ENCODE measurements at places on chromosomes 7 and 10.

- no peak for DNase-seq
Observed at GRCh38 chr7:102953406-102953805, 40.6 kb downstream of the LRRC17 start.

GRCh38 chr7:16891874-16892643 is 10.3 kb upstream of the AGR3 start:
- DNase-seq = no peak

DNA sequence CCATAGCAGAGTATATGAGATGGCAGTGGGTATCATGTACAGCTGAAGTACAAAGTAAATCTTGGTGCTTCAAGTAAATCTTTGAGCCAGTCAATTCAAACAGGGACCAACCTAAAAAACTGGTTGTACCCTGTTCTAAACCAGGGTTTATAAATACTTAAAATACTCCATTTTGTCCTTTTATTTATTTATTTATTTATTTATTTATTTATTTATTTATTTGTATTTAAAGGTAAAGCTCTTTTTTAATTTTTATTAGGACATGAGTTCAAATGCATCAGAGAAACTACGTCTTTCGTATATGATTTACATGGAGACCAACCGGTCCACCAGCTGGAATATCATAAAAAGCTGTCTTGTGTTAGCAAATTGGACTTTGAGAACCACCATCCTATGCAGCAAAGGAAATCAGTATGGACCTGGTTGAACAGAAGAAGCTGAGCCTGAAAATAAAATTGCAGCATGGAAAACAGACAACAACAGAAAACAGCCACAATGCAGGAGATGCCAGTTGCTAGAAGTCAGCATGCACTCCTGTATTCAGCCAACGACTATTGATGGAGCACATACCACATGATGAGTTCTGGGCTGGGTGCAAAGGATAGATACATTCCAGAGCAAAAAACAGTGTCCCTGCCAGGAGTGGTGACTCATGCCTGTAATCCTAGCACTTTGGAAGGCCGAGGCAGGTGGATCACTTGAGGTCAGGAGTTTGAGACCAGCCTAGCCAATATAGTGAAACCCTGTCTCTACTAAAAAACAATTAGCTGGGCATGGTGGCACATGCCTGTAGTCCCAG is 60.0 kb downstream of the PLXNA4 start:
- DNase-seq = peak; percentile 85

- DNase-seq = no peak
Observed at GRCh38 chr7:111086532-111086931, 4.4 kb upstream of the LRRN3 start.

- peak; percentile 83 for DNase-seq
Observed at GRCh38 chr7:40918701-40919271, 784.0 kb downstream of the SUGCT start.

DNA sequence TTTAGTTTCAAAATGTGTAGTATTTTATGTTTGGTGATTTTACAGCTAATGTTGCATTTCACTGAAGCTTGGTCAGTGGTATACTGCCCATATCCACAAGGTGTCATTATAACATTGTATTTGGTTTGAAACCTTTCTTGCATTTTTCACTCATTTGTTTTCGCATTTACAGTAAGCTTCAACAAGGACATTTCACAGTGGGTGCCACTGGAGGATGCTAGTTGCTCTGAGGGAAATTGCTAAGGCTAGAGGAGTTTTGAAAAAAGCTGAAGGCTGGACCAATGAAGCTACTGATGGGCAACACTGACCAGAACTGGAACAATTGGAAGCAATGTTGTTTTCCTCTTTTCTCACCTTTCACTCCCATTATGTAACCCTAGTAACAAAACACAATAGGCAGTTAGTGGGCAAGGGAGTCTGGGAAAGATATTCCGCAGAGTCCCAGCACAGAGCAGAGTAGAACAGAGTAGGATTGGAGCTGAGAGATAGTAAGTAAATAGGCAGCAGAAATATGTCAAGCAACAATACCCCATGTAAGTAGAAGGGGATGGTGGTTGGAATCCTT is 23.6 kb upstream of the SRI start:
- peak; percentile 41 for DNase-seq

DNA sequence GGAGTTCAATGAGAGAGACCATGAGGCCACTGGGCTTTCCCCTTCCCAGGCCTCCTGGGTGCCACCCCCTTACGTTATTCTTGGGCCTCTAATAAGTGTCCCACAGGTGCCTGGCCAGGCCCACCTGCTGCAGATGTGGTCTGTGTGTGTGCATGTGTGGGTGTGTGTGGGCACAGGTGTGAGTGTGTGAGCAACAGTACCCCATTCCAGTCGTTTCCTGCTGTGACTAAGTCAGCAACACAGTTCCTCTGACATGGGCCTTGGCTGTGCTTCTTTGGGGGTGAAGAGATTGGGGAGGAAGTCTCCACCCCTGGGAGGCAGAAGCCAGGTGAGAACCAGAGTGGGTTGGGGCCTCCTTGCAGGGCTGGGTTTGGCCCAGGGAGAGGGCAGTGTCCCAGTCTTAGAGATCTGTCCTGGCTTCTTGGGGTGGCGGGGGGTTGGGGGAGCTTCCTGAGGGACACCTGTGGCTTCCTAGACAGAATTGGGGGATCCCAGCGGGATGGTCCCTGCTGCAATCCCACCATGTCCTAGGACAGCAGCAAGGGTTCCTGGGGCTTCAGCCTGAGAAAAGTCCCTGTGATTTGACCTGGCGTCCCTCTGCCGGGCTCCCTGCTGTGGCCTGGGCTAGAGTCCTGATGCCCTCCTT is 4.1 kb upstream of the PILRB start:
- no peak for DNase-seq

GRCh38 chr7:102390697-102391484 is 5.3 kb upstream of the PRKRIP1 start:
- peak; percentile 65 for DNase-seq

- no peak for DNase-seq
Observed at GRCh38 chr10:78628976-78629375, 439.8 kb upstream of the ZMIZ1 start.

DNA sequence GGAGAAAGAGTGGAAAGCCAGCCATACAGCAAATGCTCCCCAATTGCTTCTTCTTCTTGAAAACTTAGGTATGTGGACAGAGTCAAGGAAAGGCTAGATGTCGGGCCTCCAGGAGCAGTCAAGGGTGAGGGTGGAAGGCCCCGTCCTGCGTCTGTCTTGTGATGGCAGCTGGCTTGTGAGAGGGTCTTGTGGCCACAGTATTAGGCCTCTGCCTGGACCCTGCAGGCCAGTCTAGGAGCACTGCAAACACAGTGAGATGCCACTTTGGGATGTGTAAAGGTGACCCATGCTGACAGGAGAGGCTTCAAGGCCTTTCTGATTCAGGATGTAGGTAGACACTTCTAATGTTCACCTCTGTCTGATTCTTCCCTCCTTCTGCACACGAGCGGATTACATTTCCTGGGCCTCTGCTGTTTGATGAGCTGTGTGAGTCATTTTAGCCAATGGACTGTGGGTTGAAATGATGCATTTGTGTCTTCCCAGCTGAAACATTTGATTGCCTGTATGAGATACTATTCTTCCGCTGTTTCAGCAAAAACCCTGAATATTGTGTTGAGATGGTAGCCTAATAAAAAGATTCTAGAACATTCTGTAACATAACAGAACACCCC is 135.4 kb downstream of the EMX2 start:
- DNase-seq = peak; percentile 31

DNA sequence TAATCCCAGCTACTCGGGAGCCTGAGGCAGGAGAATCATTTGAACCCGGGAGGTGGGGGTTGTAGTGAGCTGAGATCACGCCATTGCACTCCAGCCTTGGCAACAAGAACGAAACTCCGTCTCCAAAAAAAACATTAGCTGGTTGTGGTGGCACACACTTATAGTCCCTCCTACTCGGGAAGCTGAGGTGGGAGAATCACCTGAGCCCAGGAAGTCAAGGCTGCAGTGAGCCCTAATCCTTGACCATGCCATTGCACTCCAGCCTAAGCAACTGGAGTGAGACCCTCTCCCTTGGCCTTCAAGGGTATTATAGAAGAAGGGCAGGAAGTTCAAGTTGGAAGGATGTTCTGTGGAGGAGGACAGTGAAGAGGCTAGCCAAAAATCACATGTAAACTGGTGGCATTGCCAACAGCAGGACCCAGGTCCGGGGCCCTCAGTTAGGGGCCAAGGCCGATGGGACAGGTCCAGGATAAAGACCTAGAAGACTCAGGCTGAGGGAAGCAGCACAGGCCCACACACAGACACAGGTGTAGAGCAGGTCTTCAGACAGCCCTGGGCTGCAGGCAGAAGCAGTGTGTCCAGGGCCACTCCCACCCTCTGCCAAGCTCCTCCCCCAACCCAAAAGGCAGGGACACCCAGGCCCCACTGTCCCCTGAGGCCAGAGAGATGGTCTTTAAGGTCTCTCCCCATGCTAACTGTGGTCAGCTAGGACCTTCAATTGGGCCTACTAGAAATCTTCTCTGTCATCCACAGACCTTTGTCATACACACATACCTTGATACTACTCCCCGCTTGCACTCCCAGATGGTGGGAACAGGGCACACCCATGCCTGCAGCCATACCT is 8.4 kb upstream of the SAMD8 start:
- DNase-seq = no peak

DNA sequence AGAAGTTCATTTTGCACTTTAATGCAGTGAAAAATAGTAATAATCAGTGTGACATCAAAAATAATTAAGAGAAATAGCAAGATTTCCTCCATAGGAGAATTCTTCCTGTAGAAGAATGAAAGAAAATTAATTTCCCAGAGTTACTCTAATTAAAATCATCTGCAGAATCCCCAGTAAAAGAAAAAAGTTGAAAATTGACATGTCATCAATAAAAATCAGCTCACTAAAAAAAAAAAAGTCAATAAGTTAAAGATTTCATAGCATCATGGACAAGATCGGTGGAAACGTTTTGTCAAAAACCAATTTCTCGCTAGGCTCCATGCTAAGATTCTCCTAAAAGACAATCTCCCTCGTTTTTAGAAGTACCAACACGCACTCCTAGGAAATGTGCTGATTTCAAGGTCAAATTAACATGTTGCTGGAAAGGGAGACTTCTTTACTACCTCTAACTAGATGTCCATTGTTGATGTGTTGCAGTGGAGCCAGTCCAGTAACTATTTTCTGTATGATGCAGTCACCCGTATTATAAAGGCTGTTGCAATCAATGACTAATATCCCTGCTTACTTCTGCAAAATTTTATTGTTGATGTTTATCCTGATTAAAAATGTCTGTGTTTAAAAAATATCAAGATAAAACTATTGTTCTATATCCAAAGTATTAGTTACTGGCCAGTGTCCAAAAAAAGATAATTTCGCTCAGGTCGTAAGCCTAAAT is 591.9 kb upstream of the MGMT start:
- DNase-seq = peak; percentile 8

- peak; percentile 82 for DNase-seq
Observed at GRCh38 chr7:100827330-100828226, at the start of gene EPHB4. TSS of gene EPHB4 (minus strand) at chr7:100827523. CDS start at chr7:100827030, 493 bp downstream.

DNA sequence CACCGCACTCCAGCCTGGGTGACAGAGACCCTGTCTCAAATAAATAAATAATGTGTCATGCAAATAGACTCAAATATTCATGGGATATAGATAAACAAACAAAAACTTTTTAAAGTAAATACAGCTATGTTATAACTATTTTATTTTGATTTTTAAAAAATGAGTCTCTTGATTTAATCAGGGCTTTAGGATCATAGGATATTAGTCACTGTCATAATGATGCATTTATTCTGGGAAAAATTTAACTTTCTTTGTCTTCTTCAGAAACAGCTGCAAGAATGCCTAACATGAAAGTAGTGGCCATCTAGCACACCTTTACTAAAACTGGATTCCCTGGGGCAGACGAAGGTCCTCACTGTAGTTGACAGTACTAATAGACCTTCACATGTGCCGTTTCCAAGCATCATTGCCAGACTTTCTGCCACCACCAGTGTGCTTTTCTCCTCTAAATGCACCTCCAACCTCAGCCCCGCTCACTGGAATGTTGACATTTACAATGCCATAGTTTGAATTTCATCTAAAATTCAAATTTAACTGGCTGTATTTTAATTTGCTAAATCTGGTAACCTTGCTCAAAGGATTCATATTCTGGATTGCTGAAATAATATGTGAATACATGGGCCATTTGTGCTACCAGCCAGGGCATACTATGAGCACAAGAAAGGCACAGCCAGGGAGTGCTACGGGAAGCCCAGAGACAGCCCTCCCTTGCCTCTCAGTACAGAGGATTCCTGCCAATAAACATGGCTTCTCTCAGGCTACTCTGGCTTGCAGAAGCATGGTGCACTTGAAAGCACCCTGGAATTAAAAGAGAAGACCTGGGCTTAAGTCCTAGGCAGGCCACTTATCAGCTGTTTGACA is 63.4 kb upstream of the ADO start:
- DNase-seq = no peak

GRCh38 chr7:158236400-158236799 is 351.2 kb downstream of the PTPRN2 start:
- DNase-seq = no peak

- DNase-seq = peak; percentile 96
Observed at GRCh38 chr10:89518876-89519842, 16.2 kb downstream of the SLC16A12 start.

GRCh38 chr10:59240582-59241183 is 64.2 kb downstream of the PHYHIPL start:
- DNase-seq = peak; percentile 54

GRCh38 chr7:23469961-23470250 is 385 bp downstream of the IGF2BP3 start:
- no peak for DNase-seq

- no peak for DNase-seq
Observed at GRCh38 chr10:125911990-125912389, 15.6 kb downstream of the FANK1 start.

DNA sequence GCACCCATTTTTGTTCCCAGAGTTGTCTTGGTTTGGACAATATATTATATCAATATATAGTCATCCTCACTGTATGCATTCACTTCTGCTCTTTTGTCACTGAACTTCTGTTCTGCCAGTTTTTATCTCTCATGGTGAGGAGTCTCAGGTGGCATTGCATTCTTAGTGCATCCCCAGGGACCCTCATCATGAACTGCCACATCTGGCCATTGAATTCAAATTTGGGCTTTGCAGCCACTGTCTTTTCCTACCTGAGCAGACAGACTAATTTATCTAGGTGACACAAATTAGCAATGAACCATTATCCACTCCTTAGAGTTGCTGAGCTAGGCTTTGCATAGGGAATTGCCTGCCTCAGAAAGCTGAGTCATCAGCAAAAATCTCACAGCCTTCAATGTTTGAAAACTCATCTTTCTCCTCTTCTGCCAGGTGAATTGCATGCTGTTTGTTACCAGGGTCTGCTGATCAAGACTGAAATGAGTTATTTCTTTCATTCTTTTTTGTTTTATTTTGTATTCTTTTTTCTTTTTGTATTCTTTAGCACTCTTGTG is 316.8 kb upstream of the MTPN start:
- no peak for DNase-seq

DNA sequence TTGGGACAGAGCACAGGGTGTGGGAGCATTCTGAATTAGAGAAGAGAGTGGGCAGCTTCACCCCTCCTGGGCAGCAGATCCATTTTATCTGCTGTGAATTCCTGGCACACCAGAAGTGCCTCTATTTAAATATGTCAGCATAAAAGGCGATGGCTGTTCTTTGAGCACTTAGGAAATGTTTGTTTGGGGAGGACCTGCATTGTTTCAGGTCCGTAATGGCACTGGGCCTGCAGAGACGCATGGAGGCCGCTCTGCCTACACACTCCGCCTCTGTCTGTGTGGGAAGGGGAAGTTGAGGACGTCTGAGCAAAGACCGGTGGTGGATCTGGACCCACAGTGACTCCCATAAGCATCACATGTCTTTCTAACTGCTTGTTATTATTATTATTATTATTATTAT is 253.2 kb downstream of the CAMK1D start:
- DNase-seq = no peak
